ENCODE measurements at places on chromosomes 4 and X. TPM values are rescaled to one million over a fixed set of nuclear protein-coding genes. Genes with fewer than 3 reads are reported as not detected.

Gene TCP11X2
- total RNA-seq, result not detected

Gene SPCS3
- total RNA-seq, result 61.5 TPM

Gene CXCL11
- total RNA-seq, result 0.24 TPM

Gene PSAPL1
- not detected for total RNA-seq

Gene HEPH
- 2.9 TPM for total RNA-seq

Gene F11
- not detected for total RNA-seq

Gene HMX1
- total RNA-seq, result not detected

Gene GRIA3
- 0.36 TPM for total RNA-seq

Gene TEC
- total RNA-seq, result 6.3 TPM

Gene ARR3
- total RNA-seq, result not detected

Gene ARHGAP10
- total RNA-seq, result 15.8 TPM

Gene STAP1
- total RNA-seq, result 0.24 TPM

Gene CFAP47
- not detected for total RNA-seq

Gene ARMCX5
- total RNA-seq, result 7.3 TPM

Gene SLC38A5
- total RNA-seq, result 13.6 TPM

Gene SAGE1
- not detected for total RNA-seq

Gene ADD1
- total RNA-seq, result 133 TPM

Gene RENBP
- 0.52 TPM for total RNA-seq

Gene PRDM5
- 4.3 TPM for total RNA-seq

Gene FGF5
- not detected for total RNA-seq

Gene MAMLD1
- 0.76 TPM for total RNA-seq

Gene RAB40A
- 0.16 TPM for total RNA-seq

Gene WDR45
- total RNA-seq, result 30.3 TPM

Gene RAI2
- 1.1 TPM for total RNA-seq

Gene XAGE1A
- not detected for total RNA-seq

Gene NPFFR2
- total RNA-seq, result not detected

Gene GIMD1
- total RNA-seq, result not detected

Gene WFS1
- total RNA-seq, result 3.7 TPM

Gene HELT
- not detected for total RNA-seq

Gene FUNDC2
- 30.9 TPM for total RNA-seq

Gene ASMTL
- 8.1 TPM for total RNA-seq

Gene SORCS2
- total RNA-seq, result 5.0 TPM

Gene MMRN1
- total RNA-seq, result 6.8 TPM

Gene EXOC1
- 39.6 TPM for total RNA-seq

Gene ACTRT1
- total RNA-seq, result not detected

Gene FAM47A
- total RNA-seq, result not detected

Gene IQCM
- total RNA-seq, result not detected

Gene ETDB
- not detected for total RNA-seq

Gene TACC3
- total RNA-seq, result 34.4 TPM

Gene ADH1C
- 0.64 TPM for total RNA-seq

Gene CSAG2
- not detected for total RNA-seq

Gene SLC26A1
- total RNA-seq, result not detected

Measured in esophagus mucosa (tissue), 1 donor.